ENCODE measurements at places on chromosomes 16 and 17.

GRCh38 chr17:57609125-57609877 lies 135.8 kb downstream of the CCDC182 start:
- peaks cover 11% of the 10 kb centered on the region for H3K36me3 ChIP-seq
- peaks cover 54% of the 10 kb centered on the region for H3K4me1 ChIP-seq
- H3K27ac ChIP-seq = peak overlapping the region; percentile 94
- no peaks in the 10 kb centered on the region for H3K27me3 ChIP-seq

- no peak for DNase-seq
- H3K4me3 ChIP-seq = peak overlapping the region; percentile 58
These were observed 10.2 kb downstream of the FOXF1 start for GRCh38 chr16:86520317-86521210.

- H3K4me3 ChIP-seq = peak overlapping the region; percentile 99
- no peaks in the 10 kb centered on the region for H3K27me3 ChIP-seq
- peak overlapping the region; percentile 99 for H3K27ac ChIP-seq
- DNase-seq = no peak
- H3K36me3 ChIP-seq = peaks cover 45% of the 10 kb centered on the region
These were observed 767 bp downstream of the RPS6KB1 start for GRCh38 chr17:59893676-59894100.

DNA sequence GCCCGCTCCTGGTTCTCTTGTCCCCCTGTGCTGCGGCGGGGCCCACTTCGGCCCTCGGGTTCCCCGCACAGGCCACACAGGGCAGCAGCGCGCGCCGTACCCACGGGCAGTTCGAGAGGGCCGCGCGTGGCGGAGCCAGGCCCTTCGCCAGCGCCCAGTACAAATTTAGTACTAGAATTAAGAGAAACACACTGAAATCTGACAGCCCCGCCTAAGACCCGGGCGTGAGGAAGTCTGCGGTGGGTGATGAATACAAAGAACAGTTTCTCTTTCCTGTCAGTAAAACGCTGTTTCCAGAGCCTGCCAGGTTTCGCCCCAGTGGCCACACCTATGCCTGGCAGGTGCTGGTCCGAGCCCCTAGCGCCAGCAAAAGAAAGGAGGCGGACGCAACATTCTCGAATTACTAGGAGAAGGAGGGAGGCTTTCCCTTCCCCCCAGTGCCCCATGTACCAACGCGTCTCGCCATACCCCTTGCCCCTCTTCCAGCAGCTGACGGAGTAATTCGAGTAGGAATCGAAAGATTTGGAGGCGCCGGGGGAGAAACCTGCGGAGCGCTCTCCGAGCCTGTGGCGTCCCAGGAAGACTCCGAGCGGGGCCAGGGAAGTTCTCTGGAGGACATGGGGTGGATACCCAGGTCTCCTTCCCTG lies 591 bp upstream of the SLFN5 start:
- H3K4me1 ChIP-seq = peaks cover 69% of the 10 kb centered on the region

- peaks cover 7% of the 10 kb centered on the region for H3K36me3 ChIP-seq
- no peak overlapping the region for H3K4me3 ChIP-seq
- no peak overlapping the region for H3K27ac ChIP-seq
- H3K4me1 ChIP-seq = no peaks in the 10 kb centered on the region
These were observed 74.1 kb downstream of the SOCS1 start for GRCh38 chr16:11181899-11182279.

GRCh38 chr17:17077101-17077500 lies 34.8 kb downstream of the MPRIP start:
- H3K27ac ChIP-seq = peak overlapping the region; percentile 83
- H3K4me3 ChIP-seq = no peak overlapping the region
- no peaks in the 10 kb centered on the region for H3K27me3 ChIP-seq
- peaks cover 39% of the 10 kb centered on the region for H3K4me1 ChIP-seq
- DNase-seq = no peak
- peaks cover 34% of the 10 kb centered on the region for H3K36me3 ChIP-seq

GRCh38 chr17:34257299-34257985 lies 2.4 kb downstream of the CCL2 start:
- DNase-seq = no peak
- no peaks in the 10 kb centered on the region for H3K4me1 ChIP-seq
- H3K27ac ChIP-seq = no peak overlapping the region
- peaks cover 35% of the 10 kb centered on the region for H3K27me3 ChIP-seq
- H3K36me3 ChIP-seq = no peaks in the 10 kb centered on the region
- H3K4me3 ChIP-seq = no peak overlapping the region

DNA sequence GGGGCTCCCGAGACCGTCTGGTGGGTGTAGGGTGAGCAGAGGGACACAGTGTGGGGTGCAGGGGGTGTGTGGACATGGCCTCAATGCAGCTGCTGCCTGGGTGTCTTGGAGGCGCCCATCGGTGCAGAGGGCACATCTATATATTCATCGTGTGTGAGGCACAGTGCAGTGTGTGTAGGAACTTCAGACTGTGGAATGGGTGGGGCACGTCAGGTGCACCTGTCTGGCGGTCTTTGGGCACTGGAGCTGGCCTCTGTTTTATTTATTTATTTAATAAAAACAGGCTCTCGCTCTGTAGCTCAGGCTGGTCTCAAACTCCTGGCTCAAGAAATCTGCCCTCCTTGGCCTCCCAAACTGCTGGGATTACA lies 16.8 kb downstream of the LASP1 start:
- no peak for DNase-seq
- H3K4me1 ChIP-seq = peaks cover 78% of the 10 kb centered on the region
- peaks cover 91% of the 10 kb centered on the region for H3K36me3 ChIP-seq
- H3K4me3 ChIP-seq = peak overlapping the region; percentile 59
- peak overlapping the region; percentile 80 for H3K27ac ChIP-seq
- no peaks in the 10 kb centered on the region for H3K27me3 ChIP-seq

DNA sequence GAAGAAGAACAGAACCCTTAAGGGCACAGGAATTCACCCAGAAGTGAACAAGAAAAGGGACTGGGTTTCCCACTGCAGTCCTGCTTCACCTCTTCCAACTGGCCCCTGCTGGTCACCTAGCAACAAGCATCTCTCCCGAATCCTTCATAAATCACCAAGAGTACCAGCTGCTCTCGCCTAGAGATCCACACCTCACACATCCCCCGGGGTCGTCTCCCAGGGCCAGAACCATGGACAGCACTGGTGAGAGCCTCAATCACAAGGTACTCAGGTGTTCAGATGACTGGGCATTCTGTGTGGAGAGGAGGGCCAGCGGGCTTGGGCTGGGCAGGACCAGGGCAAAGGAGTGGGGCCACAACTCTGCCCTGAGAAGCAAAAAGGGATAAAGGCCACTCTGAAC lies 65.9 kb downstream of the CCT6B start:
- peaks cover 62% of the 10 kb centered on the region for H3K27me3 ChIP-seq
- no peak overlapping the region for H3K4me3 ChIP-seq
- H3K36me3 ChIP-seq = no peaks in the 10 kb centered on the region
- DNase-seq = no peak
- H3K4me1 ChIP-seq = no peaks in the 10 kb centered on the region
